ENCODE measurements at places on chromosomes 16 and 17.
A peak's percentile ranks its signal among the peaks of the same experiment; 100 is the strongest.

GRCh38 chr16:56667581-56668571 lies at the start of gene MT1G:
Gene MT1G, minus strand, starts transcription at chr16:56668065. Its CDS starts 72 bp downstream, at chr16:56667993.
- no peak for DNase-seq

GRCh38 chr17:39213852-39214251 lies 11.9 kb downstream of the STAC2 start:
- no peak for DNase-seq

DNA sequence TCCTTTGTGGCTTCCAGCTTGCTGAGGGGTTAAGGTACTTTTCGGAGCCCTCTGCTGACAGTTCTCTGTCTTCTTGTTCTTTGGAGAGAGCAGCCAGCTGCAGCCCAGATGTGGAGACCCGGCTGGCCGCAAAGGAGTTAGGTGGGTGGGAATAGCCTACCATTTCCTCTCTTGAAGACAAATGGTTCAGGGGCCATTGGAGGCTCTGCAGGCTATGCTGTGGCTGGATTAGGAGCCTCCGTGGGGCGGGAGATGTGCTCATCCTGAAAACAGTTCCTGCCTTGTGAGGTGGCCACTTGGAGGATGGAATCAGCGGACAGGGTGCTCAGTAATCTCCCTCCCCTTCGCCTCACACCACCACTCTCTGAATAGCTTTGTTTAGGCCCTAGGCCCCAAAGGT lies 30.3 kb downstream of the MEOX1 start:
- no peak for DNase-seq

- no peak for DNase-seq
Measured at GRCh38 chr17:2688351-2689342, 22.9 kb downstream of the CLUH start.

DNA sequence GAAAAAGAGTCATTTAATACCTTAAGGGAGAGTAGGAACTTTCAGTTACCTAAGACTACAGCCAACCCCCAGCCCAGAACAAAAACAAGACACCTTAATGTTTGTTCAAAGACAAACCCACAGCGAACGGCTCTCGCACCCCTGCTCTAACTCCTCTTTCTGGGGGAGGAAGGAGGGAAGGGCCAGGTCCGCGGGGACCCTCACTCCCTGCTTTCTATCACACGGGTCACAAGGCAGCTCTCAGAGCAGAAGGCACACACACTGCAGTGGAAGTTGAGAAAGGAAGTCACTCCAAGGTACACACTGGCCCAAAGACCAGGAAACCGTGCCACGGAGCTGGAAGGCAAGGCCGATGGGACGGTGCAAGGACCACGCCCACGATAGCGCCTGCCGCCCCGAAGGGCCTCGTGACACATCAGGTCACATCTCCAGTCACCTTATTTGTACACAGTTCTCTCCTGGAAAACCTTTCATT lies 10.0 kb downstream of the LITAFD start:
- no peak for DNase-seq

GRCh38 chr17:1865252-1866037 lies 35.6 kb downstream of the RPA1 start:
- peak; percentile 37 for DNase-seq

DNA sequence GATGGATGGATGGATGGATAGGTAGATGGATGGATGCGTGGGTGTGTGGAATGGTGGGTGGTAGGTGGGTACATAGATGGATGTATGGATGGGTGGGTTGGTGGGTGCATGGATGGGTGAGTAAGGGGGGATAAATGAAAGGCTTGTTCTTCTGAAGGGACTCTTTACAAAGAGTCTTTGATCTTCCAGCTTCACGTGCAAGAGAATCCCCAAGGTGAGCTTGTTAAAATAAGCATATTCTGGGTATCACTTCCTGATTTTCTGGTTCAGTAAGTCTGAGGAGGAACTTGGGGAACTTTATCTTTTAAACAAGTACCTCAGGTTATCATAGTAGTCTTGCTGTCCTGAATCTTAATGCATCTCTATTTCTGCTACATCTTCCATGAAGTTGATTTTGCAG lies 639.1 kb downstream of the MAF start:
- DNase-seq = no peak

All from stimulated activated CD4-positive, alpha-beta T cell treated with anti-CD3 and anti-CD28 coated beads, Interleukin-4, amount 100 ng/mL, for 48 hours (primary cell).